ENCODE measurements at places on chromosomes 3 and 15. TPM values are rescaled to one million over a fixed set of nuclear protein-coding genes. Genes with fewer than 3 reads are reported as not detected.

Gene CACNA2D2
- total RNA-seq = not detected

Gene NOX5
- 0.22 TPM for total RNA-seq

Gene TRNT1
- 26.5 TPM for total RNA-seq

Gene COL7A1
- total RNA-seq = 23.6 TPM

Gene C3orf62
- total RNA-seq = 1.3 TPM

Gene PRTG
- 1.1 TPM for total RNA-seq

Data from placental pericyte (primary cell).